ENCODE measurements at places on chromosomes 3 and 15.
A peak's percentile ranks its signal among the peaks of the same experiment; 100 is the strongest.

DNA sequence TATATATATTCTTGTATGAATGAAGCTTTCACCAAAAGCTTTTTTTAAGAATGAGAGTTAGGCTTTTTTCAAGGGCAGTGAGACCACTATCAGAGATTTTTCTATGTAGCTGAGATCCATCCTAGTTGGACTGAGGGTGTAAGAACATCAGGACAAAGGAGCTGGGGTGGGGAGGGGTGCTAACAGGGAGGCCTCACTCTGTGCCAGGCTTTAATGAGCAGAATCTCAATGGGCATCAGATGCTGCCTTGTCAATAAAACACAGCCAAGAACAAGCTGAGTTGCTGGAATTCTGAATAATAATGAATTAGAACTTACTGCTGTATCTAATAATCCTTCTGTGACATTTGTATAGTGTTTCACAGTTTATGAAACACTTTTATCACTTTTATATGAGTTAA lies 41.4 kb upstream of the USP3 start:
- DNase-seq, result no peak

- no peak for DNase-seq
Observed at GRCh38 chr15:101046826-101047225, 127.7 kb downstream of the LRRK1 start.

DNA sequence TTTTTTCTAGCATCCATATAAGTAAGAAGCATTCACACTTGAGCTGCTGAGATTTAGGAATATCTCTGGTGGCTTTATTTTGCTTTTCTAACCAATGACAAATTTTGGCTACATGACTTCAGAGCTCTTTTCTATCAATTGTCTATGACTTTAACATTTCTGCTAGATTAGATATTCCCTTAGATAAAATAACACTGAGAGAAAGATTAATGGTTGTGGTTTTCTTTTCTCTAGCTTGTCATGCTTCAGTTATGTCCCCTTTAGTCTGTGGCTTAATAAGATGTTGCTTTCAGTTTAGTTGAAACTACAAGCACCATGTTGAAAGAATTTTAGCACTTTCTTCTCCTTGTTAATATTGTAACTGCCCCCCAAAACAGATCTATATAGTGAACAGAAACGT lies 665.6 kb upstream of the CCDC54 start:
- no peak for DNase-seq

- DNase-seq, result no peak
Observed at GRCh38 chr3:190097025-190097424, 23.7 kb downstream of the P3H2 start.

DNA sequence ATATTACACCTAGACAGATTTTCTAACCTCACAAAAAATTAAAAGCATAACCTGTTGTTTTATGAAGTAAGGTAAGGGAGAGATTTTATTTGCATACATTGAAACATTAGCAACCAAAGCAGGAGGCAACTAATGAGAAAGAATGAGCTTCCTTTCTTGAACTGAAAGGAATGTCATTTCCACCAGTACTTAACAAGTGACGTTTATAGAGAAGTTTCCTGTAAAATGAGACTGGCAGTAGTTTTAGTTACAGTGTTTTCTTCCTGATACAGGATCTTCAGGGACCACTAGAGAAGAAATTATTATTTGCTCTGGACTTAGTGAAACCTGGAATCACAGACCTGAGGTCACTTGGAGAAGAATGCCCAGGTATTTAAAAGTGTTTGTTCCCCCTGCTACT lies 27.4 kb upstream of the FRMD5 start:
- no peak for DNase-seq

- no peak for DNase-seq
Observed at GRCh38 chr3:19688767-19689166, 245.2 kb downstream of the EFHB start.

GRCh38 chr15:99343881-99344551 lies 92.7 kb downstream of the LRRC28 start:
- no peak for DNase-seq

DNA sequence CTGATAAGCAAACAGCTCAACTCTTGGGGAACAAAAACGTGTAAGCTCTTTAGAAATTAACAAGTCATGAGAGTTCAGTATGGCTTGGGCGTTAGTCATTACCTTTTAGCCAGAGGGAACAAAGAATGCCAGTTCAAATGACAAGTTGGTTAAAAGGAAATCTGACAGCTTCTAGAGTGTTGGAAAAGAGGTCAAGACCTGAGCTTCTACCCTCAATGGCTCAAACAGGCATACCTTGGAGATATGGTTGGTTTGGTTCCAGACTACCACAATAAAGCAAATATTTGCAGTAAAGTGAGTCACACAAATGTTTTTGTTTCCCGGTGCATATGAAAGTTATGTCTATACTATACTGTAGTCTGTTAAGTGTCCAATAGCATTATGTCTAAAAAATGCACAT lies 136.1 kb downstream of the CACNA1D start:
- no peak for DNase-seq

DNA sequence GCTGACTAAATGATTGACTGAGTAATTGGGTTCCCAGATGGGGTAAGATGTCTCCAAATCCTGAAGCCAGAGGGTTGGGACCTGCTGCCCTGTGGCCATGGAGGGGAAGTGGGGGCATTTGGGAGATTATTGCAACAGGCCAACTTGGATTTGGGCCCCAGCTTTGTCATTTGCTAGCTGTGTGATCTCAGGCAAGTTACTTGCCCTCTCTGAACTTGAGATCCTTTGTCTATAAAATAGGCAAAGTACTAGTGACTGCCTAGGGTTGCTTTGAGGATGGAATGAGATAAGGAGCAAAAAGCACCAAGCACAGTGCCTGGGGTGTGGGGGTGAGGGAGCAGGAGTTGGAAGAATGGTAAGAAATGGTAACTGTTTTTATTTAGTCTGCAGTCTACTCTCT lies 4.4 kb upstream of the INSYN1 start:
- DNase-seq, result no peak

GRCh38 chr3:64190517-64191515 lies 34.5 kb downstream of the PRICKLE2 start:
- peak; percentile 33 for DNase-seq
